ENCODE measurements at places on chromosomes 2 and 18. TPM values are rescaled to one million over a fixed set of nuclear protein-coding genes. Genes with fewer than 3 reads are reported as not detected.

GRCh38 chr2:128384446-128384845 is 65.8 kb upstream of the HS6ST1 start:
- DNase-seq: no peak

DNA sequence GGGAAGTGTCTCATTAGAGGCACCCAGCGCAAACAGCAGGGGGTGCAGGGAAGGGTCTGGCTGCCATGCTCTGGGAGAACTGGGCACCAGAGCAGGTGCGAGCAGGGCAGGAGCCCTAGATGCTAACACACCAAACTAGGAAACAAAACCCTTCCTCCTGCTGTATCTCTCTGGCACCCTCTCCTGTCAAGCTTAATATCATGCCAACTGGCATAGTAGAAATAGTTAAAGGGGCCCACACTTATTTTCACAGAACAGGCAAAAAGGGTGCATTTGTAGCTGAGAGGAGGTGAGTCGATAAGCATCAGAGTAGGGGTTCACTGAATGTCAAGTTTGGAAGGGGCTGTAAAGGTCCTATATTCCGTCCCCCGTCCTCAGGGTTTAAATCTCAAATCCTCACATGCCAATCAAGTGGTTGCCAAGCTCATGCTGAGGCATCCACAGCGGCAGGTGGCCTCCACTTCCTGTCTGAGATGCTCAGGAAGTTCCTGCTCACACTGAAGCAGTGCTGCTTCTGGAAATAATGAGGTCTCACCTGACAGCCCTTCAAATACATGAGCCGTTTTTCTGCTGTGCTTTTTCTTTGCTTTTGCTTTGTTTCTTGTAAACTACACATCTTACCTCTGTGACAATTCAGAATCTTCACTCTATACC is 14.9 kb upstream of the ACKR3 start:
- DNase-seq: no peak

POMC gene
- not detected for total RNA-seq

SLC9A2 gene
- 1.4 TPM for total RNA-seq

ATP8B1 gene
- total RNA-seq: 0.20 TPM

Measured in K562 (cell line).